Activated CD4-positive, alpha-beta memory T cell treated with anti-CD3 and anti-CD28 coated beads, Interleukin-2, amount 10 ng/mL, durations not matched to agents 7 days and 5 days (primary cell): ENCODE measurements at places on chromosomes 11 and 22. TPM values are rescaled to one million over a fixed set of nuclear protein-coding genes. Genes with fewer than 3 reads are reported as not detected.

- DNase-seq, result no peak
These were observed 3.6 kb upstream of the CCND1 start for GRCh38 chr11:69637198-69637940.

- DNase-seq, result no peak
These were observed 27.9 kb upstream of the FZD4 start for GRCh38 chr11:86983021-86983488.

GRCh38 chr11:65290448-65291165, 24.1 kb upstream of the CDC42EP2 start:
- no peak for DNase-seq

- no peak for DNase-seq
These were observed 66.8 kb downstream of the LARGE1 start for GRCh38 chr22:33853200-33854097.

DNA sequence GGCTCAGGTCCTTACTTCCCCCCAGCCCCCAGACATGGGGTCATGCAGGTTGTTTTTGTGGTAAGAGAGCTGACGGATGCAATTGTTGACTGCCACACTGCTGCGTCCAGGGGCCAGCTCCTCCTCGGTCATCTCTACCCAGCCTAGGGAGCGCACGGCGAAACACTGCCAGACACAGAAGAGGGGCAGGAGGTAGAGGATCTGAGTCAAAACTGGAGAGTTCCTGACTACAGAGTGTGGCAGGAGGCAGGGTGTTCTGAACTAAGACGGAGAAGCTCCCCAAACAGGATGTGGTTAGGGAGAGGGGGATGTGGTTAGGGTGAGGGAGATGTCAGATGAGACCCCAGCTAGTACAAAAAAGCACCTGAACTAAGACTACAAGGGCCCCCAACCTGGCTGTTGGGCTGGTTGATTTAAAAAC, 12.3 kb downstream of the SMPD1 start:
- DNase-seq, result peak; percentile 87

- DNase-seq, result no peak
These were observed 13.0 kb upstream of the MCHR1 start for GRCh38 chr22:40666151-40666848.

DNA sequence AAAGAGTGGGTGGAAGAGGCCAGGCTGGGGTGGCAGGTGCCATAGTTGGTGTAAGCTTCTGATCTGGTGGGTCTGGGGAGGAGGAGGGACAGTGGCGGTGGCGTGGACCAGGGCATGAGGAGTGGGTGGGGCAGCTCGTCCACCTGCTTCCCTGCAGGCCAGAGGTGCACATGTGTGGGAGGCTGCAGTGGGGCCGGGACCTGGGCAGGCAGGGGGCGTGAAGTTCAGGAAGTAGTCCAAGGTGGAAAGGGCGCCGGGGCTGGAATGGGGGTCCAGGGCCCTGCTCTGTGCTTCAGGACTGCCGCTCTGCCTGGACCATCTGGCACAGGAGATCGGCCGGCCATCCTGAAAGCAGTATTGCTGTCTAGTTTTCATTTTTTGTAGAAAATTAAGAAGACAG, 15.9 kb downstream of the RIBC2 start:
- DNase-seq, result no peak

DNA sequence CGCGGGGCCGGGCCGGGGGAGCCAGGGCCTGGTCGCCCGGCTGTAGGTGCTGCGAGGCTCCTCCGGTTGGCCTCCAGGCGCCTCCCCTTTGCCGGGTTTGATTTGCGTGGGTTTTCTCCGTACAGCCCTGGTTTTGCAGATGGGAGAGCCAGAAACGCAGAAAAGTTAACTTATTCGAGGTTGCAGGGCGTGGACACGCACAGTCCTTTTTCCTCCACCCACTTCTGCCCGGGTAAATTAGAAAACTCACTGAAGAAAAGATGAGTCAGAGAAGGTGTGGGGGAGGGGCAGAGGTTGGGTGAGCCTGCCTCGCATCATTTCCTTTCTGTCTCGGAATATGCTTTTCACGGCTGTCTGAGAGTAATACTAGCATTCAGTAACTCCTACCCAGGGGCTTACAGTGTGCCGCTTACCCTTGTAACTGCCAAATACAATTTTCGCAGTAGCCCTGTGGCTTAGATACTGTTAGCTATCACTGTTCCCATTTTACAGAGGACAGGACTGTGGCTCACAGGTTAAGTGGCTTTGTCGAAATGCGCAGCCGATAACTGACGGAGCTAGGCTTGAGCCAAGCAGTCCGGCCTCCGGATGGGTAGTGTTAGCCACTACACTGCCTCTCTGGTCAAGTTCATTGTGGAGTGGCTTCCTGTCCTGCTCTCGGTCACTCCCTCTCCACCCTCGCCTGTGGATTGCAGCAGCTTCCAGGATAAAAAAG, 812 bp downstream of the FADD start:
- DNase-seq, result peak; percentile 90

GRCh38 chr22:18000441-18001039, 23.8 kb downstream of the MICAL3 start:
- DNase-seq, result peak; percentile 20

DNA sequence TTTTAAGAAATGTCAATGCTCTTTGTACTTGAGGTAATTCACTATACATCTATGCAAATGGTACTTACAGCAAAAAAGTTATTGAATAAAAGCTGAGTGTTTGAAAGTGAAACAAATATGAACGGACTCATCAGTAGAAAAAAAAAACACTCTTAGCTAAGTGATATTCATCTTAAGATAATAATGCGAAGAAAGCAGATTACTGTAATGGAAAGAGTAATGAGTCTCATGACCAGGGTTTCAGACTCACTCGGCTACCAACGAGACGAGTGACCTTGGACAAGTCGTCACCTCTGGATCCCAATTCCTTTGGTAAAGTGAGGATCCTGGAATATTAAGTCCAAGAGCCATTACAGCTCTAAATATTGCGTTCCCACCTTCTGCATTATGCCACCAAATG, 57.0 kb downstream of the PACSIN2 start:
- DNase-seq, result no peak

- no peak for DNase-seq
These were observed 30.5 kb upstream of the GCAT start for GRCh38 chr22:37777122-37777687.

GRCh38 chr11:96141626-96142025, 201.4 kb downstream of the MAML2 start:
- no peak for DNase-seq

DNA sequence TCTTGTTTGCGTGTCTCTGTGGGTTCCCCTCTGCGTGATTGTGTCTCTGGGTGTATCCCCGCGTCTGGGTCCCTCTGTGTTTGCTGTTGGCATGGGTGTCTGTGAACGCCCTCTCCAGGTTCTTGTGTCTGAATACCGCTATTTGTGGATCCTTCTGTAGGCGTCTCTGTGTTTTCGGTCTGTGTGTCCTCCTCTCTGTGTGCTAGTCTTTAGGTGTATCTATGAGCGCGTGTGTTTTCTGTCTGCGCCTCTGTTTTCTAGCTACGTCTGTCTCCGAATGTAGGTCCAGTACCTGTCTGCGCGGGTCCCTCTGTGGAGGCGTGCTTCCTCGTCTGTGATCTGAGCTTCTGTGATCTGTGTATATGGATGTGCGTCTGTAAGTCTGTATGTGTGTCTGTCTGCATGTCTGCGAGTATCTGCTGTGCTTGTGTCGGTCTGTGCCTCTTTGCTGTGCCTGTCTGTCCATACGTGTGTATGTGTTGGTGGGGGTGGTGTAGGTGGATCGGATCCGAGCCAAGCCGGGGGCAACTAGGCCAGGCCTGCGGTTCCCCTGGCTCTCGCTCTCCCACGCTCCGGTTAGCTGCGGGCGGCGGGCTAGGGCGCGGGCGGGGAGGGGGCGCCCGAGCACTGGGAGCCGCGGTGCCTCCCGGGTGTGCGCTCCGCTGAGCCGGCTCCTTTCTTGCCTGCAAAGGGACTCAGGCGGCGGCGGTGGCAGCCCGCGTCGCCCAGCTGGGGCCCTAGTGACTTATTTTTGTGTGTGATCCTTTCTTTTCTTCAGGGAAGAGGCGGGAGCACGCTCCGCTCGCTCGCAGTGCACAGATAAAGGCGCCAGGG, 105.3 kb upstream of the E2F8 start:
- DNase-seq, result no peak

GRCh38 chr22:31577711-31578110, 81.4 kb downstream of the SFI1 start:
- DNase-seq, result no peak

DNA sequence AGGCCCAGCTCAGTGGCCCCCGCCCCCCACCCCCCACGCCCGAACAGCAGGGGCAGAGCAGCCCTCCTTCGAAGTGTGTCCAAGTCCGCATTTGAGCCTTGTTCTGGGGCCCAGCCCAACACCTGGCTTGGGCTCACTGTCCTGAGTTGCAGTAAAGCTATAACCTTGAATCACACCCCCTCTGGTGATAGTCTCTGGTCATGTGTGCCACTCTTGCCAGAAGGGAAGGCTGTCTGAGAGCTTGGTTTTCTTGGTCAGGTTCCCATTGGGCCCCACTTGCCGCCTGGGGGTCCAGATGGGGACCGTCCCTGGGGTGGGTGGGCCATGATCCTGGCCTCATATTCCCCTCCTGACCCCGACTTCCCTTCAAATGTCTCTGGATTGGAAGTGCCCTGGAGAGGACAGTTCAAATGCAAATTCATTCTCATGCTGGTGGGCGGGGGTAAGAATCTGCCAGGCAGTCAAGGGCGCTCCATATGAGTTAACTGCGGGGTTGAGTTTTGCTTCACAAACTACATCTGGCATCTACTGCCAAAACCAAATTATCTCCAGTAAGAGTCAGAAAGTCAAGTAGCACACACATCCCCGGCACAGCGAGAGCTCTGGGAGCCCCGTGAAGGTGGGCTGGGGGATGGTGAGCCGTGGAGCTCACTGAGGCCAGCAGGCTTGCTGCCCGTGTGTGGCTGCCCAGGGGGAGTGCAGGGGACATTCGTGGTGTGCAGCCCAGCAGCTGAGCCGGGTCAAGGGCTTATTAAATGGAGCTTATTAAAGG, 35.7 kb downstream of the B3GAT1 start:
- DNase-seq, result no peak

DNA sequence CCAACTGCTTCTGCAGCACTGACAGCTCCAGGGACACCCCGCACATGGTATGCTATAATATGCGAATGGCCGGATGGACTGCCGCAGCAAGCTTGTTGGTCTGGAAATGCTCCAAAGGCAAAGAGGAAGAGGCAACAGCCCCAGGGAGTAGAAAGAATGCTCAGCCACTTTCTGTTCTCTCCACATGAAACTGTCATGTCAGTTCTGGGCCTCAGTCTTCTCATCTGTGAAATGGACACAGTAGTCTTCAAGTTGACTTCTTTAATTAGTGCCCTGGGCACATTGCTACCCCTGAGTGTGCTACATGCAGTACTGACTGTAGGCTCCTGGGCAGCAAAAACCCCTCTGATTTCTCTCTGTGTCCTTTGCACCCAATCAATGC, 19.9 kb downstream of the IL10RA start:
- DNase-seq, result no peak

GRCh38 chr11:43681401-43681942, 934 bp downstream of the HSD17B12 start:
- DNase-seq, result no peak

GRCh38 chr11:122253589-122254231, 137.7 kb upstream of the BLID start:
- DNase-seq, result no peak

GRCh38 chr11:84573868-84574267, 1053.3 kb downstream of the DLG2 start:
- DNase-seq, result no peak

DNA sequence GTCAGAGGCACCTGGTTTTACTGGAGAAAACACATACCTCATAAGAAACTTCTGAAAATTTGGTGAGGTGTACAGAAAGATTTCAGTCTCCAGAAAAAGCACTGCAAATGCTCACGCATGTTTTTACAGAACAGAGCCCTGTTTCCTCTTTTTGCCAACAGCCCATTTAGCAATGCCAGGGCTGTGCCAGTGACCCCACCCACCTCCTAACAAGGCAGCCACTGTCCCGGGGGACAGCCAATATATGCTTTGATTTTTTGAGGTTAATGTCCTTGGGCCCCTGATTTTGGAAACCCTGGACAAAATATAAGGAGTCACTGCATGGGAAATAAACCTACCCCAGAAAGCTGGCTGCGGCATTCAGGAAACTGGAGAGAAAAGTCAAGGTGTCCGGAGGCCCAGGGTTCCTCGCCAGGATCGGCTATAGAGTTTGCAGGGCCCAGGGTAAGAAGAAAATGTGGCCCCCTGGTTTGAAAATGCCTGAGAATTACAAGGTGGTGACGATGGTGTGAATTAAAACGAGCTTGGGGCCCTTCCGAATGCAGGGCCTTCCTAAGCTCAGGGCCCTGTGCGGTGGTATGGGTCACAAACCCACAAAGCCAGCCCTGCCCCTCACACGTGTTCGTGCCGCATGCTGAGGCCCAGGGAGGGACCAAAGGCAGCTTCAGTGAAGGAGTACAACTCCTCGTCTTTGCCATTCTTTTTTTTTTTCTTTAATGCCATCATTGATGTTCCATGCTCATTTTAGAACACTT, 71.1 kb upstream of the WNT7B start:
- DNase-seq, result no peak

DNA sequence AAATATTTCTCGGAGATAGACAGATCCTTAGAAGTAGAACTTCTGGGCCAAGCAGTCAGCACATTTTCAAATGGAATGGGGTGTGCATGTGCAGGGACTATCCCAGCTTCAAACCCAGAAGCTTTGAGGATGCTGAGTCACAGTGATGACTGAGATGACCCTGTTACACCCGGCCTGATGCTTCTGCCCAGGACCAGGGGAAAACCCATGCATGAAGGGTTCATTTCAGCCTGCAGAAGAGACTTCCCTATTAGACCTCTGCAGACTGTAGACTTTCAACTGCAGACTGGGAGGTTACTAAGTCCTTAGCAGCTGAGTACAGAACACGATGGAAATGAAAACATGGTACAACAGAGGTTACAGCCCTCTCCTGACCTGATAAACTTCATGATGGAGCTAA, 3.6 kb upstream of the OR2AT4 start:
- peak; percentile 43 for DNase-seq

- peak; percentile 68 for DNase-seq
These were observed 56.5 kb downstream of the NAT10 start for GRCh38 chr11:34161812-34162492.

GRCh38 chr11:69862797-69863543, 43.8 kb upstream of the FGF3 start:
- DNase-seq, result no peak

DNA sequence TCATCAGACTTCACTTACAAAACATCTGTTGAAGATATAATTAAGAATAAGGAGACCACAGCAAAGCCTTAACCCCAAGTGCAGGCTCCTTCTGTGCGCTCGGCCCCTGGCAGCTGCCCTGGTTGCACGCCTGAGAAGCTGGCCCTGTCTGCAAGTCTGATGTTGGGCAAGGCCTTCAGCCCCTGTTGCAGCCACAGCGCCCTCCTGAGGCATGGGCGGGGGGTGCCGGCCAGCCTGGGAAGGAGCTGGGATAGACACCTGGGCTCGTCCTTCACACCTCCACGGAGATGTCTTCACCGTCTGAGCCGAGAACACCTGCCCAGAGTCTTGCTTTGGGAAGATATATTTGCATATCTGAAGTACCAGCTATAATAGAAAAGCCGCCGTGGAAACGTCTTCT, 104.1 kb downstream of the MPPED1 start:
- DNase-seq, result no peak

FAM180B gene
- total RNA-seq, result not detected

RAB38 gene
- 1.2 TPM for total RNA-seq

MMP1 gene
- not detected for total RNA-seq

CD248 gene
- total RNA-seq, result not detected

OR10D3 gene
- not detected for total RNA-seq

MS4A10 gene
- total RNA-seq, result not detected

TMEM45B gene
- total RNA-seq, result 3.3 TPM

YPEL1 gene
- total RNA-seq, result 17.3 TPM

OR52A1 gene
- not detected for total RNA-seq

FAM111B gene
- 47.2 TPM for total RNA-seq
